ENCODE measurements at places on chromosomes 12 and 14.

DNA sequence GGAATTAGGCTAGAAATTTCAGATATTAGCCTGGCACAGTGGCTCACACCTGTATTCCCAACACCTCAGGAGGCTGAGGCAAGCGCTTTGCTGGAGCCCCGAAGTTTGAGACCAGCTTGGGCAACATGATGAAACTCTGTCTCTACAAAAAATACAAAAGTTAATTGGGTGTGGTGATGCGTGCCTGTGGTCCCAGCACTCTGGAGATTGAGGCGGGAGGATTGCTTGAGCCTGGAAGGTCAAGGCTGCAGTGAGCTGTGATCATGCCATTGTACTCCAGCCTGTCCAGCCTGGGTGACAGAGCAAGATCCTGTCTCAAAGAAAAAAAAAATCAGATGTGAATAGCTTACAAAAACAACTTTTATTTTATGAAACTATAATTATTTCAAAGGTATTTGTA, 15.1 kb downstream of the FRMD6 start:
- DNase-seq = no peak

- no peak for DNase-seq
Measured at GRCh38 chr14:53536446-53536845, 383.3 kb upstream of the DDHD1 start.

GRCh38 chr14:84064316-84065125, 1465.4 kb upstream of the FLRT2 start:
- DNase-seq = no peak

DNA sequence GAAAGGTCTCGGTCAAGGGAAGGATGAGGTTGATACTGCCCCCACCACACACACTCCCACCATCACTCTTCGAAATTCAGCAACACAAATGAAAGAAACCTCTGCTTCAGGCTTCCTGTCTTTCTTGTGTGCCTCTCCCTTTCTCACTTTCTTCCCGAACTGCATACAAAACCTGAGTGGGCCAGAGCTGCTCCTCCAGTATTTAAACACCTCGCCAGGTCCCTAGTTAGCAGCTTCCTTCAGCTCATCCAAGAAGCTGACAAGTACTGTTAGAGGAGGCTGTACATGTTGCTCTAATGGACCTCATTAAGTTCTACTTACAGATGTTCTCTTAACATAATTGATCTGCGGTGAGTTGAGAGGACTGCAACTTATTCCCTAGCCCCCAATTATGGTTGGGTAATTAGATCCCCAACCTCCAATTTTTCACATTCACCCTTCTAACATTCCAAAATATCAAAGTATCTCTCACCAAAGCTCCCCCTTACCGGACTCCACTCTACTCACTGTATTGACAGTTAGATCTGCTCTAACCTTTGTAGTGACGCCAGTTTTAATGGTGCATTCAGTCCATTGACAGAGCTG, 4.1 kb upstream of the LMO3 start:
- peak; percentile 53 for DNase-seq
